Stimulated activated CD4-positive, alpha-beta T cell treated with anti-CD3 and anti-CD28 coated beads, TNF-alpha, amount 100 ng/mL, for 4 hours (primary cell): ENCODE measurements at places on chromosomes 16 and 17.
A peak's percentile ranks its signal among the peaks of the same experiment; 100 is the strongest.

GRCh38 chr16:67847064-67847861 is at the start of gene CENPT:
Gene CENPT (minus strand): TSS chr16:67847693. CDS start chr16:67833859, 13,834 bp downstream.
- no peak for DNase-seq

DNA sequence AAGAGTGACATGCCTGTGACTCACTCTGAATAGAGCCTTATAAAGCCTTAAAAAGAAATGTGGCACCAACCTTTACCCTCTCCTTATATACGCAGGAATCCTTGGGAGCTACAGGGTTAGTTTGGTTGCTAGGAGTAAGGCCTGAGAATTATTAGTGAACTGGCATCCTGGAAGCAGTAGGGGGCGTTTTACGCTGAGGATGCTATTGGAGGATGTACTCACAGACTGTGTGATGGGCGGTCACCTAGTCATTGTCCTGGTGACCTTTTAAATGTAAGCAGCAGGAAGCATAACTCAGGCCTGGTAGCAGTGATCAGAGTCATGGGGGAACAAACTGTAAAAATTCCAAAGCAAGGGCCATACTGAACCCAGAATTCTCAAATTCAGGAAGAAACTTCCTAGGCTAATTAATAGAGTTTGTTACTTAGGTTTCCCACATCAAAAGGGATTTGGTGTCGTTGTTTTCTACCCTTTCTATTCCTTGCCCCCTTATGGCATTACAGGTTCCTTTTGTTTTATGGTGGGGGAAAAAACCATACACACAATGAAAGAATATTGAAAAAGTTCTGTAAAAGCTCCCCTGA is 153.8 kb downstream of the SNX11 start:
- no peak for DNase-seq

GRCh38 chr16:80045861-80046260 is 445.3 kb upstream of the MAF start:
- DNase-seq = no peak

DNA sequence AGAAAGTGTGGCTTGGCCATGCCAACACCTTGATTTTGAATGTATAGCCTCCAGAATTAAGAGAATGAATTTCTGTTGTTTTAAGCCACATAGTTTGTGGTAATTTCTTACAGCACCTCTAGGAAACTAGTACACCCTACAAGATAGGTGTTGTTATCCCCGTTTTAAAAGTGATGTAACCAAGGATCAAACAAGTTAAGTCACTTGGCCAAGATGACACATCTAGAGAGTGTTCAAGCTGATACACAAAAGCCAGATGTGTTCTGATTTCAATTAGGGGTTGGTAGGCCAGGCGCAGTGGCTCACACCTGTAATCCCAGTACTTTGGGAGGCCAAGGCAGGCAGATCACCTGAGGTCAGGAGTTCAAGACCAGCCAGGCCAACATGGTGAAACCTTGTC is 396.5 kb upstream of the SOX9 start:
- DNase-seq = no peak

- DNase-seq = no peak
Measured at GRCh38 chr16:13766334-13766733, 153.6 kb upstream of the ERCC4 start.

DNA sequence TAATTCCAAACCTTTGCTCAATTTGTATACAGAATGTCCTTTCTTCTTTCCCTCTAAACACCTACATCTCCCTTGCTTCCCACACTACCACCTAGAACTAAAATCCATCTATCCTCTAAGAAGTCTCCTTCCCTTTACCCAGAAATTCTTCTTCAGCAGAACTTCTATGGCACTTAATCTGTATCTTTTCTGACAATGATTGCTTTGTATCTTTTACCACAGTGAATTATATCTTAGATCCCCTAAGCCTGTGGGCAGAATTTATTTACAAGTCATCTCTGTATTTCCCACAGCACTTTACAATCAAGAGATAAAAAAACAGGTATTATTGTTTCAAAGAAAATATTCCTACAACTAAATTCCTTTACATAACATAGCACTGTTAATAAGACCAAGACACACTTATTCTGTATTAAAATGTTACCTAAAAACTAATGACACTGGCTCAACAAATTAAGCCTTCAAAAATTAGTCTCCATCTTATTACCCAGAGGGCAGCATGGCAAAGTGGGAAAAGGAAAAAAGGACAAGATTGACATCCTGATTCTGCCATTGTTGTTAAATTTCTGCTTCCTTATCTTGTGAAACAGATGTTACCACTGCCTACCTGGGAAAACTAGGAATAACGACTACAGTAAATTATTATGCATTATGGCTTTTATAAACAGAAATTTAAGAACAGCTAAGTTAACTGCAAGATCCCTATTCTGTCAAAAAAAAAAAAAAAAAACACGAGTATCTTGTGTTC is 42.8 kb downstream of the KANSL1 start:
- DNase-seq = no peak

DNA sequence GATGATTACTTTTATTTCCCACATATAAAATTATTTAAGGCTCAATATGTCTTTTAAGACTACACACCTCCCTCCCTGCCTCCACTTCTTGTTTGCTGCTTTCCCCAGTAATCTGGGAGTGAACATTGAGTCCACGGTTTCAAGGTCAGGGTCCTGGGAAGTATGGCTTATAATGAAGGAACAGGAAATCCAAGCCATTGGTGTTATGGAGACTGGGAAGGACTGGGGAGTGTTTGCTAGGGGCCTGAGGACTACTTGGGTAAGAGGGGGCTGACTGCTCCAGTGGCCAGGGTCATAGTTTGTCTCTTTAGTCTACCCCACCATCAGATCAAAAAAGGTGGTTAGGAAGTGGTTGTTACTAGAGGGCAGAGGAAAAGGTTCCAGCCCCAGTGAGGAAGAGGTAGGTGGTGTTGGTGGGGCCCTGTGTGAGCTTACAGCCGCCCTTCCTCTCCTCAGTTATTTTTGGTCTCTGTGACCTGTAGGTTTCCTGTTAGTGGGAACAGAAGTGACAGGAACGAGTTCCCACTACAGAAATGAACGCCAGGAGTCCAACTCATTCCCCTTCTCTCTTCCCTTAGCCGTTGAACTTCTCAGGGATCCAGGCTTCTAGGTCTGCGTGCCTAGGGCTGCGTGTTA is 742 bp upstream of the SLC16A13 start:
- DNase-seq = no peak

DNA sequence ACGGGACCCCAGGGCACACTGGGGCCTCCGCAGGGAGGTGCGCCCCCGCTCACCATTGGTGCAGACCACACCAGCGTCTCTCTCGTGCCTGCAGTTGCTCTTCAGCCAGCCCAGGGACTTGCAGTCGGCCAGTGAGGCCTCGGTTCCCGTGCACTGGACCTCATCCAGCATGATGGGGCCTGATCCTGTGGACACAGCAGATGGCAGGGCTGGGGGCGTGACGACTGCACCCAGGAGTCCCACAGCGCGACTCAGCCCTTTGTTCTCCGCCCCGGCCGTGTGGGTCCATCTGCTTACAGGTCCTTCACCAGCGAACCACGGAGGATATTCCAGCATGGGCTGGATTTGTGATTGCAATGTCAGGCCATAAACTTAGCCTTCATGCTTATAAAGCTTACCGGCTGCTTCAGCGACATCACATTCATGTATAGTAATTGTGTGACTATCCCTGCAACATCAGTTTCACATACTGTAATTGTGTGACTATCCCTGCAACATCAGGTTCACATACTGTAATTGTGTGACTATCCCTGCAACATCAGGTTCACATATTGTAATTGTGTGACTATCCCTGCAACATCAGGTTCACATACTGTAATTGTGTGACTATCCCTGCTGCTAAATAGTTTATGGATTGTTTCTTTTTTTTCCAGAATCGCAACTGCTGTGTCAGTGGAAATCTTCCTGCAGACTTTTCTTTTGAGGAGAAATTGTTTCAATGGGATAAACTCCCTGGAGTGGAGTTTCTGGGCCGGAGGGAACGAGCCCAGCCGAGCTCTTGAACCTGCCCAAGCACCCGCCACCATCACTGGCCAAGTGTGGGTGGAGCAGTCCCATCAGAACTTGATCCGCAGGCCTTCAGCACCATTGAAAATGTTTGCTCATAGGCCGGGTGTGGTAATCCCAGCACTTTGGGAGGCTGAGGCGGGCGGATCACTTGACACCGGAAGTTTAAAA is 4.8 kb downstream of the LGALS3BP start:
- DNase-seq = no peak

DNA sequence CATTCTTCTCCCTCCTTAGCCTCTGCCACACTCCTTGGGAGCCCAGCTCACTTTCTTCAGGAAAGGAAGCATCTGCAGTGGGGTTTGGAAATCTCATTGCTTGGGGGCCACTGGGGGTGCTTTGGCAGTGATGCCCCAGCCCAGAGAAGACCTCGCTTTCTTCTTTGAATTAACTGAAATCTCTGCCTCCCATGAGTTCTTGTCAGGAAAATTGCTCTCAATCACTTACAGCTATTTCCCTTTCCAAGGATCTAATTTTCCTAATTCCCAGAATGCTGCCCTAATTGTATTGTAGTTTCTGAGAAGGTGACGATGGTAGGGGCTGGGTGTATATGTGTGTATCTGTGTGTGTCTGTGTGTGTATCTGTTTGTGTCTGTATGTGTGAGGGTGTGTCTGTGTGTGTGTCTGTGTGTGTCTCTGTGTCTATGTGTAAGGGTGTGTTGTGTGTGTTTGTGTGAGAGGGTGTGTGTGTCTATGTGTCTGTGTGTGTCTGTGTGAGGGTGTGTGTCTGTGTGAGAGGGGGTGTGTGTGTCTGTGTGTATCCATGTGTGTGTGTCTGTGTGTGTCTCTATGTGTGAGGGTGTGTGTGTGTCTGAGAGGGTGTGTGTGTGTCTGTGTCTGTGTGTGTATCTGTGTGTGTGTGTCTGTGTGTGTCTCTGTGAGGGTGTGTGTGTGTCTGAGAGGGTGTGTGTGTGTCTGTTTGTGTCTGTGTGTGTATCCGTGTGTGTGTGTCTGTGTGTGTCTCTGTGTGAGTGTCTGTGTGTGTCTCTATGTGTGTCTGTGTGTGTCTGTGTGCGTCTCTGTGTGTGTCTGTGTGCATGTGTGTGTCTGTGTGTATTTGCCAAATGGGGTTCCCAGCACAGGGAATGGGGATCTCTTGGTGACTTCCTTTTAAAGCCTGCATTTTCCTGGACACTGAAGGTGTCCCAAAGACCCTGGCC is 83.5 kb upstream of the DNAJA2 start:
- no peak for DNase-seq

GRCh38 chr16:71540-72401 is 660 bp downstream of the RHBDF1 start:
- DNase-seq = no peak

DNA sequence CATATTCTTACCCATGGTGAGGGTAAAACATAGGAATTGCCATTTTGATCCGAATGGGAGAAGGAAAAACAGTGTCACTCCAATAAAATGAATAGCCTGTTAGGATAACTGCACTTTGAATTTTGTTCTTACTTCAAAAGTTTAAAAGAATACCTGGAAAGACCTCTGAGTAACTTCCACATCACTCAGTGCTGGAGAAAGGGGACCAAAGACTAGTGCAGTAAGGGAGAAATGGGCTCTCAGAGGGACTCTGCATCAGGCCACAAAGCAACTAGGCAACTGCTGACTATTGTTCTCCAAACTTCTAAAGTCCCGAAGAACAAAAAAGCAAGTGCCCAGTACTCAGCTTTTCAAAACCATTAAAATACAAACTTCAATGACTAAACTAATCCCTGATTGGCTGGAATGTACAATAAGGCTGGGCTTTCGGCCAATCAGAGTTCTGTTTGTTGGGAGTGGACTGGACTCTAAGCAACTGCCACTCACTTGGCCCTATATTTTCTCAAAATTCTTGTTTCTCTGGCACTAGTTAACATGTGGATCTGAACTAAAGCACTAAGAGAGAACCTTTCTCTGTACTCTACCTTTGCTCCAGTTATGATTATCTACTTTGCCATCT is 6.2 kb downstream of the DNAJC7 start:
- DNase-seq = no peak

GRCh38 chr17:74757502-74757901 is 9.1 kb downstream of the NHERF1 start:
- DNase-seq = no peak

- DNase-seq = no peak
Measured at GRCh38 chr16:81524382-81524781, 79.8 kb downstream of the CMIP start.

DNA sequence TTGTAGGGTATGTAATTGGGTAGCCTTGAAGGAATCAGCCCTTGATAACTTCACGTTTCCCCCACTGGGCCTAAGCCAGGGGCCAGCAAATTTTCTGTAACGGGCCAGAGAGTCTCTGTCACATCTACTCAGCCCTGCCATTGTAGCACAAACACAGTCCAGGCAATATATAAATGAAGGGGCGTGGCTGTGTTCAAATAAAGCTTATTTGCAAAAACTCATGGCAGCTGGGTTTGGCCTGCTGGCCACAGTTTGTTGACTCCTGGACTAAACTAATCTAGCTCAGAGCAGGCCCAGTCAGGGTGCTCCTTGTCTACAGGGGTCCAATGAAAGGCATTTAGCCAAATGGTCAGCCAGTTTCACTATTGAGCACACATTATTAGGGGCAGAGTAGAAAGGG is 141.6 kb downstream of the CCDC182 start:
- no peak for DNase-seq

- DNase-seq = no peak
Measured at GRCh38 chr16:73483076-73483791, 435.3 kb upstream of the ZFHX3 start.

GRCh38 chr16:54286090-54286365 is 559 bp downstream of the IRX3 start:
- DNase-seq = no peak

DNA sequence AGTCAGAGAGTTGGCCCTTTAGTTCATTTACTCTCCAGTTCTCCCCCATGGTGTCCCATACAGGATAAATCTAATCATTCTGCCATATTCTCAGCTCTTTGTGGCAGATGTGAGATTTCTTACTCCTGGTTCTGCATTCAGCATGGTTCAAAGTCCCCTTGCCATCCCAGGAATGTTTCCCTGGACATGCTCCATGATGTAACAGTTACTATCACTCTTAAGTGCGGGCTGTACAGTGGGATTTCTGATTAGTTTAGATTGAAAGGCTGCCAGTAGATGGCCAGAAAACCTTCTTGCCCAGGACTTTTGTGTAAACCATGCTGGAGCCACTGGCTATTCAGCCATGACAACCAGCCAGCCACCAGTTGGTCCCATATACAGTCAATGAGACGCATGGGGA is 10.4 kb downstream of the KRT37 start:
- no peak for DNase-seq

GRCh38 chr17:74235911-74236371 is 22.6 kb downstream of the TTYH2 start:
- no peak for DNase-seq

DNA sequence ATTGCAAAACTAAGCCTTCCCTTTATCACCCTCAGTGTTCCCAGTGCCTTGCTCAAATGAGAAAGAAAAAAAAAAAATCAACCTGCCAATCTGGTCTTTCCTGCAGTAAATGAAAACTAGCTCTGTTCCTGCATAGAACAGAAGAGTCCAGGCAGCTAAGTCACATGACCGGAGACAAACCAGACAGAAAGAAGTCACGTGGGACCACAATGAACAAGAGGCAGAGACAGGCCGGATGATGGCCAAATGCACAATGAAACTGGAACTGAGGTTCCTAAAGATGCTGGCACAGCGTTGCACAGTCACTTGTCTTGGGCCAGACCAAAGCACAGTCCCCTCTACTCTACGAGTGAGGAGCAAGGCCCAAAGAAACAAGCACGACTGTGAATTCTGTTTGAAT is 172.5 kb downstream of the GRIN2A start:
- DNase-seq = no peak

GRCh38 chr17:21078016-21078780 is 35.4 kb upstream of the USP22 start:
- no peak for DNase-seq

GRCh38 chr17:65514541-65514940 is 46.9 kb downstream of the AXIN2 start:
- DNase-seq = no peak

GRCh38 chr16:3659251-3659650 is 4.8 kb downstream of the DNASE1 start:
- DNase-seq = no peak

GRCh38 chr17:74852237-74853047 is 7.2 kb downstream of the GRIN2C start:
- peak; percentile 47 for DNase-seq
